M059J (cell line): ENCODE measurements at places on chromosomes 4 and X. TPM values are rescaled to one million over a fixed set of nuclear protein-coding genes. Genes with fewer than 3 reads are reported as not detected.

DUSP21 gene
- total RNA-seq, result not detected in 2 replicates

HS6ST2 gene
- total RNA-seq, result not detected in 2 replicates

CFI gene
- total RNA-seq, result 38.1 and 55.0 TPM in 2 replicates

DDIT4L gene
- total RNA-seq, result 2.7 and 5.5 TPM in 2 replicates

TASL gene
- 0.37 TPM in 1 of 2 replicates, not detected in the other for total RNA-seq

DCAF12L2 gene
- total RNA-seq, result not detected in 2 replicates

VEGFC gene
- 54.5 and 80.4 TPM in 2 replicates for total RNA-seq

TLR1 gene
- 3.2 and 5.5 TPM in 2 replicates for total RNA-seq

AR gene
- total RNA-seq, result 2.7 and 4.2 TPM in 2 replicates

SPATA18 gene
- not detected in 2 replicates for total RNA-seq

SYTL5 gene
- total RNA-seq, result 18.2 and 23.1 TPM in 2 replicates

IL3RA gene
- total RNA-seq, result not detected in 2 replicates

ERCC6L gene
- total RNA-seq, result 14.0 and 26.1 TPM in 2 replicates

USP53 gene
- total RNA-seq, result 8.7 and 12.4 TPM in 2 replicates
